RPMI8226 (cell line): ENCODE measurements at places on chromosomes 6 and 20.

DNA sequence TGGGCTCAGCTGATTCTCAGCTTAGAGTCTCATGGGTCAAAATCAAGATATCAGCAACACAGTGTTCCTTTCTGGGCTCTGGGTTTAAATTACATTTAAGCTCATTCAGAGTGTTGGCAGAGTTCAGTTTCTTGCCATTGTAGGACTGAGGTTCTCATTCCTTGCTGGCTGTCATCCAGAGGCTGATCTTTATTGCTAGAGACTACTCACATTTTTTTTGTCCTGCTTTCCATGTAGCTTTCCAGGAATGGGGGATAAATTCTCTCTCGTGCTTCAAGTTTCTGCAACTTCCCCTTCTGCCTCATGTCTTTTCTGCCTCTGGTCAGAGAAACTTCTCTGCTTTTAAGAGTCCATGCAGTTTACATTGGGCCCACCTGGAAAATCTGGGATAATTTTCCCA is 86.9 kb downstream of the RFX6 start:
- DNase-seq: no peak

- DNase-seq: no peak
These were observed 82.8 kb upstream of the HIVEP1 start for GRCh38 chr6:11929241-11929835.

GRCh38 chr6:38136547-38136946 is 317.0 kb downstream of the ZFAND3 start:
- DNase-seq: no peak

- DNase-seq: no peak
These were observed 123.7 kb upstream of the BTN3A2 start for GRCh38 chr6:26241033-26241895.

DNA sequence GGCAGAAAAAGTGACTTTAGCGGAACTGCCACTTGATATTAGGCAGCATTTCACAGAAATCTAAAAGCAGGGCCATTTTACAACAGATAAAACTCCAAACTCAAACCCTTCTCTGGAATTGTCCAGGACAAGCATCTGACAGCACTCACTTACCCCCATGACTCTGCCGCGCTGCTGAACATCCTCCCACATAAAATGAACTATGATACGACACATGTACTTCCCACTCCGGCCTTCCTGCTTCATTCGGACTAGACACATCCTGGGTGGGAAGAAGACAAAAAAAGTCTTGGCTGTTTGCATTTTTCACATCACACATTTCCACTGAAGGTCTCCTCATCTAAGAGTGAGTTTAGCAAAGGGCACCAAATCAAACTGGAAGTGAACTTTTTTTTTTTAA is 54.8 kb upstream of the FAM83C start:
- DNase-seq: no peak

DNA sequence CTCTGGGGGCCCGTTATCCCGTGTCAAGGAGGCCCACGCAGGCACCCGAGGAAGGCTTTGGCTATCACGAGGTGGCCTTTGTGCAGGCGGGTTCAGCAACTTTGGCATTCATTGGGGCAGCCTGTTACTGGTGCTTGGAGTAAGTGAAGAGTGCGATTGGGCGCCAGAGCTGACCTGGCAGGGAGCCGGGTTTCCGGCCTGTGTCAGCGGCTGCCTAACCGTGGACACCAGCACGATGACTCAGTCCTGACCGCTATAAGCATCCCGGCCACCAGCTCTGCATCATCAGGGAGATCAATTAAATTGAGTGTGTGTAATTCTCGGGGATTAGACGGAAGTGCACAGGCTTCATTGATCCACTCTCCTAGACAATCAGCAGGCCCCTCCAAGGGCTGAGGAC is 45.9 kb downstream of the CDH4 start:
- DNase-seq: peak; percentile 70

DNA sequence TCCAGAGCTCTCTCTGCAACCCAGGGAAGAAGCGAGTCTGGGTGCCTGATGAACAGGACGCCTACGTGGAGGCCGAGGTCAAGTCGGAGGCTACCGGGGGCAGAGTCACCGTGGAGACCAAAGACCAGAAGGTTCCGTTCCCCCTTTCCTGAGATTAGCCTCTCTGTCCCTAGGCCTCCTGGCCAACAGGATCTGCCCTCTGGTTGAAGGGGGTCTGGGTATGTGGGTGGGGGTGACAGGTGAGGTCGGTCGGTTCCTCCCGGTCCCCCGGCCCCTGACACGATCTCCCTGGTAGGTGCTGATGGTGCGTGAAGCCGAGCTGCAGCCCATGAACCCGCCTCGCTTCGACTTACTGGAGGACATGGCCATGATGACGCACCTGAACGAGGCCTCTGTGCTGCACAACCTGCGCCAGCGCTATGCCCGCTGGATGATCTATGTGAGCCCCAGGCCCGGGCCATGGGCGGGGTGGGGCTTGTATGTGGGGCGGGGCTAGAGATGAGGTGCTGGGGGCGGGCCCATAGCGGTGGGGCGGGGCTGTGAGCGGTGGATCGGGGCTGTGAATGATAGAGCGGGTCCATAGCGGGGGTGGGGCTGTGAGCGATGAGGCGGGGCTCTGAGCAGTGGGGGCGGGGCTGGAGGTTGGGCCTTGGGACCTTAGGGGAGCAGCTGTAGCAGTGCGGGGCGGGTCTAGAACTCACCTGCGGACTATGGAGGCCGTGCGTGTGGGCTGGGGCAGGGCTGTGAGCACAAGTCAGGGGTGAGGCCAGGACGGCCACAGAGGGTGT is 23.9 kb downstream of the MYH7B start:
- DNase-seq: no peak

GRCh38 chr20:6811262-6812035 is 44.0 kb downstream of the BMP2 start:
- DNase-seq: no peak
